ENCODE measurements at places on chromosomes 1 and 21.

- no peak for DNase-seq
Observed at GRCh38 chr1:205344066-205344928, 12.4 kb downstream of the KLHDC8A start.

DNA sequence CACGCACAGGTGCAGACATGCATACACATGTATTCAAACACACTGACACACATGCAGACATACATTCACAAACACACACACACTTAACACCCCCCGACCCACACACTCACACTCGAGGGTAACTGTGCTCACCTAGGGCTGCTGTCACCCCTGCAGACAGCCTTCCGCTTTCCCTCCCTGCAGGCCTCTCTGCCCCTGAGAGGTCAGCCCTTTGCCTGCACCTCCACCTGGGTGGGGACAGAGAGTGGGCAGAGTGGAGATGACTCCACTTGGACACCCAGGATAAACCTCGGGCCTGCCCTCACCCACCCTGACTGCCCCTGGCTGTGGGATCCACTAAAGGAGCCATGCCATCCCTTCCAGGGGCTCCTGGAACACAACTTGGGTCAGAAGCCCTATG lies 264.3 kb downstream of the PTPRU start:
- DNase-seq = no peak

- no peak for DNase-seq
Observed at GRCh38 chr1:72122099-72122880, 160.0 kb downstream of the NEGR1 start.

GRCh38 chr1:238196516-238196915 lies 305.8 kb upstream of the ZP4 start:
- no peak for DNase-seq

- DNase-seq = no peak
Observed at GRCh38 chr21:25967901-25968438, 202.6 kb downstream of the APP start.

DNA sequence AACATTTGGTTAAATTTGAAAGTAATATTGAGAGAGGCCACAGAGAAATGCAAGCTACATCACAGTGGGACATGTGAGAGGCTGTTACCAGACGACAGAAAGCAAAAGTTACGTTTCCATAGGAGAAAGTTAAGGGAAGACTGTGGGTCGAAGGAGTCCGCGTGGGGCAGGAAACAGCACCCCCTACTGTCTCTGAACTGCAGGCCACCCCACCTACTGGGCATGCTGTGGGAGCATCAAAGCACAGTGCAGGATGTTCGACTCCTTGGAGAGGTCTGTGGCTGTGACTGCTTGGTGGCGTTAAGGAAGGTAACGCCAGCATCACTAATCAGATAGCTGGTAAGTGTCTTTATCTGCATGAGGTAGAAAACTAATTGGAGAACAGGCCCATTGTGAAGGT lies 123.9 kb downstream of the PTBP2 start:
- DNase-seq = peak; percentile 47

DNA sequence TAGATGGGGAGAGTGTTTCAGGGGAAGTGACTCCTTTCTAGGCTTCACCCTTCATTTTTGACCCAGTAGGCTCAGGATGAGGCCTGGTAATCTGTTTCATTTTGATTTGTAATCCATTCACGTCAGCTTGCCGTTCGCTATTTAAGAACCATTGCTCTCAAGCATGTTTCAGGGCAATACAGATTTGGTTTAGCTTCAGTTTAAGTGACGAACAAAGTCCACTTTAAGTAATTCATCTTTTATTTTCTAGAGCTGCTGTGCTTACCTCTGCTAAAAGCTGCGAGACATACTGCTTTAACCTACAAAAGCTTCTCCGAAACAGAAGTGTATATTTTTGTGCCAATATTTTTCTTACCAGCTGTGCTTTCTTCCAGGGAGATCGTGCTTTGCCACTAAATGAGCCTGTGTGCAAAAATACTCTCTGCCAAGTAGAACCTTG lies 8.9 kb upstream of the FMO3 start:
- DNase-seq = no peak

GRCh38 chr1:153934746-153935145 lies 11.8 kb downstream of the DENND4B start:
- DNase-seq = no peak

DNA sequence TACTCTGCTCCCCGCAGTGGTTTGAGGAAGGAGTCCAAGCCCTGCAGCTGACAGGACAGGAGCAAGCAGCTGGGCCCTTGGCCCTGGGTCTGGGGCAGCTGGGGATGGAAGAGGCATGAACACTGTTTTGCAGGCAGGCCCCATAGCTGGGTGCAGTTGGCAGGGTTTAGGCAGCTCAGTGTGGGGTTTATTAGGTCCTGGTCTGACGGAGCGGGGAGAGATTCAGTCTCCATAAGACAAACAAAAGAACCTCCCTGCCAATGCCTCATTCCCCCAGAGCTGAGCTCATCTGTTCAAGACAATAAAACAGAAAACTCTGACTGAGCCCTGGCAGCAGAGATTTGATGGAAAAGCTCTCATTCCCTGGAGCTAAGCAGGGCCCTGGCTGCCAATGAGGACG lies 37.3 kb downstream of the OLFML2B start:
- no peak for DNase-seq

DNA sequence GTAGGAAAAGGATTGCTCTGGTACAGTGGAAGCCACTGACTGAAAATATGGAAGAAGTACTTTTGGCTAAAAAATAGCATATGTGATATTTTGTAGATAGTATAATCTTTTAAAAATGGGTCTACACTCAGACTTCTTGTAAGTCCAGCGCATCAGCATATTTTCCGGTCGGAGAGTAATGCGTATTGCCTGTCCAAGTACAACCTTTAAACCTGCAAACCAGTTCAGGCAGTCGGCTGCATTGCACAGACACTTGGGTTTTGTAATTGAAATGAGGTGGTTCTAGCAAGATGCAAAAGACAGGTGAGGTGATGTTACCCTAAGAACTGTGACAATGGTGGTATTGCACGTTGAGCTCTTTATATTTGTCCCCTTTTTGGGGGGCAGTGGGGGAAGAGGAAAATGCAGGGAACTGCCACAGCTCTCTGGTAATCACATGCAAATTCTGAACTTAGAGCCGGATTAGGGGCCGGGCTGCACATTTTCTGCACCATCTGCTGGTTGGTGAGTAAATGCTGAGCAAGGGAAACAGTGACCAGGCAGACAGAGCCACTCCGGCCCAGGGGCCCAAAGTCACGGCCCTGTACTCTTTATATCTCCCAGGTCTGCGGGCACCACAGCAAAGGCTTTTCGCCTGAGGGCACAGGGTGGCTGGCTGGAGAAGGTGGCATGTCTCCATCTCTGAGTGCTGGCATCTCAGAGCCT lies 2.3 kb downstream of the GPR137B start:
- DNase-seq = no peak

DNA sequence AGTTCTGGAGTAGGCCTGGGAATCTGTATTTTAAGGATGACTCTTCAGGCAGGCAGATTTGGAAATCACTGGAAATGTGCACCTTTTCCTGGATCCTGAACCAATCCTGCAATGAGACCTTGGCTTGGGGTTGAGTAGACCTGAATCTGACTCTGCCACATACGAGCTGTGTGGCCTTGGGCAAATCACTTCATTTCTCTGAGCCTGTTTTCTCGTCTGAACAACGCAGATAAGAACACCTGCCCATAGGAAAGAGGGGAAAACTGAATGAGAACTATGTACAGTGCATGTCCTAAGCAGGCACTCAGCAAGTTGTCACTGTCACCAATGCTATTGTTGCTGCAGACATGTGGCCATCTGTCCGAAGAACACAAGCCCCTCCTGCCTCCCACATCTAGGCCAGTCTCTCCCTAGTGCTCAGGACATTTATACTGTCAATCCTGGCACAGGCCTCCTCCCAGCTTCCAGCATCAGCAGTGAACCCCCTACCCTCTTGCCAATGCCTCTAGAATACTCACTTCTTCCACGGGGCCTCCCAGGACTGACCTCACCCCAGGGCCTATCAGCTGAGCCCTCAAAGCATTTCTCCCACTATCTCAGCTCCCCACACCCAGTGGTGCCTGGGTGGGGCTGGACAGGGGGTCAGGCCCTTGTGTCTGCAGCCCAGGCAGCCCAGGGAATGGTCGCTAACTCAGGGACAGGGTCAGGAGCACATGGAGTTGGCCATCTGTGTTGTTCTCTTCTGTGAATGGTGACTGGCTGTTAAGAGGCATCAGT lies 88.8 kb upstream of the ZBTB40 start:
- DNase-seq = no peak

DNA sequence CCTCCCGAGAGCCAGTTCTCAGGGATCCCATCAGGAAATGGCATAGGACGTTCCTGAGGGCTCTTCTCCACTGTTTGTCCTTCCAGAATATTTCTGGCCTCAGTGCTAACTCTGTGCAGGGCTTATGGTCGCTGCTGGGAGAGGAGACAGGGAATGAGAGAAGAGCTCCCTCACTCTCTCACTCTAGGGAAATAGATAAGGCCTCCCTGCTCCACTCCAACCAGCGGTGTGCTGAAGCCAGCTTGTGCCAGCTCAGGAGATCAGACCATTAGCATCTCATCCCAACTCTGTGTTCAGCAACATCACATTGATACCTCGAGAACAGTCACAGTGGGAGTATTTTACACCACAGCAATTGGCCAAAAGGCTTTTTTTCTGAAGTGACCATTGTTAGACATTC lies 49.2 kb upstream of the ZC3H12A start:
- DNase-seq = no peak

DNA sequence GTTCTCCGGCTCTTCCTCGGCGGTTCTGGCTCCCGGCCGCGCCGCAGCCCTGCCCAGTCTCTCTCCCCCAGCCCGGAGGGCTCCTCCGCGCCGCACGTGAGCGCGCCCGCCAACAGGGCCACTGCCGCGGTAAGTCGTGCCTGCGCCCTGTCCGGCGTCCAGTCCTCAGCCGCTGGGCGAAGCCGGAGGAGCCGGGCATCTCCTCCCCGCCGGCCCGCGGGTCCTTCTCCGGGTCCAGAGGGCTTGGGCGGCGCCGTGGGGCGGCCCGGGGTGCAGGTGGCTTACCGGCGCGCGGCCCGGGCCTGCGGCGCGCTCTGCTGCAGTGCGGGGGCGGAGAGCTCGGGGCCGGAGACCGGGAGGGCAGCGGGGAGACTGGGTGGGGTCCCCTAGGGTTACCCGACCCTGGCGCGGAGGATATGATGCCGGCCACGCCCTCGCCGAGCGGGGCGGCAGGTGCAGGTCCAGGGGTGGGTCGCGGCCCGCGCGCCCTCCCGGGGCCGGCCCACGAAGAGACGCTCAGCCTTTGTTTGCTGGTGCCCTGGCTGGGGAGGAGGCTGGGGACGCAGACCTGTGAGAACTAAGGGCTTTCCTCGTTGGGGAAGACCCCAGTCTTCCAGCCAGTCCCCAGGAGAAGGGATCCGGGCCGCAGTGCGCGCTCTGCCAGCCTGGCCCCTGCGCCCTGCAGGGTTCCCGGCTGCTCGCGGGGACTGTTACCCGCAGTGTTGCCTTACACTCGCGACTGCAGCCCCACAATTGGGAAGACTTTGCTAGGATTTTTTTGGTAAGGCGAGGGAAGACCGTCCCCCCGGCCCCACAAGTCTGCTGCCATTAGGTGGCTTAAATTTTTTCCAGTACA lies at the start of gene DOP1B:
TSS of gene DOP1B (plus strand) at position 10 of the 856 bp plus-strand sequence. CDS start 7,910 bp downstream, outside the sequence.
- no peak for DNase-seq

- no peak for DNase-seq
Observed at GRCh38 chr21:38182370-38182985, 74.3 kb upstream of the KCNJ15 start.

- DNase-seq = no peak
Observed at GRCh38 chr1:19460535-19461219, 24.7 kb downstream of the CAPZB start.

GRCh38 chr1:92797297-92797696 lies 12.4 kb upstream of the EVI5 start:
- no peak for DNase-seq

- no peak for DNase-seq
Observed at GRCh38 chr1:179380299-179380698, 14.5 kb downstream of the AXDND1 start.
